Tongue (tissue), 3 donors: ENCODE measurements at places on chromosomes 6 and 20. TPM values are rescaled to one million over a fixed set of nuclear protein-coding genes. Genes with fewer than 3 reads are reported as not detected.

DNA sequence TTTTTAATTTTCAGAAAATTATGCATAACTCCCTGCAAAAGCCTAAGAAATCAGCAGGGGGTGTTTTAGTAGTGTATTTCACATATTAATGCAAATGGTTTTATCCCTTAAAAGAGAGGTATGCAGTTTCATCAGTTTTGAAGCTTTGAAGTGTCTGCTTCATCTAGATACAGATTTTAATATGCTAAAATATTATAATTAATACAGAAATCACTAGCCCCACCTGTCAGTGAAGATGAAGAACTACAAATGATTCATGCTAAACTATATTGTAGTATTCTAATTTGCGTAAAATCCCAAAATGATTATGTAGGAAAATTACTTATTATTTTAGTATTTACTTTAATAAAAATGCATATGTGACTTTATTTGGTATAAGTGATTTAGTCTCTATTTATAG is 2.9 kb upstream of the TFB1M start:
- no peak for DNase-seq

DNA sequence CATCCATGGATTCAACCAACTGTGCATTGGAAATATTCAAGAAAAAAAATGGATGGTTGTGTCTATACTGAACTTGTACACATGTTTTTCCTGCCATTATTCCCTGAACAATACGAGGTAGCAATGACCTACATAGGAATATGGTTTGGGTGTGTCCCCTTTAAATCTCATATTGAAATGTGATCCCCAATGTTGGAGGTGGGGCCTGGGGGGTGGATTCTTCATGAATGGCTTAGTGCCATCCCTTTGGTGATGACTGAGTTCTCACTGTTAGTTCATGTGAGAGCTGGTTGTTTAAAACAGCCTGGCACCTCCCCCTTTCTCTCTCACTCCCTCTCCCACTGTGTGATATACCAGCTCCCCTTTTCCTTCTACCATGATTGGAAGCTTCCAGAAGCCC is 139.8 kb upstream of the BACH2 start:
- no peak for DNase-seq

Gene FAM83C
- 2.2 TPM for total RNA-seq

Gene HRH3
- 0.62 TPM for total RNA-seq

Gene TAAR8
- total RNA-seq, result not detected
